ENCODE measurements at places on chromosomes 7 and 10.

DNA sequence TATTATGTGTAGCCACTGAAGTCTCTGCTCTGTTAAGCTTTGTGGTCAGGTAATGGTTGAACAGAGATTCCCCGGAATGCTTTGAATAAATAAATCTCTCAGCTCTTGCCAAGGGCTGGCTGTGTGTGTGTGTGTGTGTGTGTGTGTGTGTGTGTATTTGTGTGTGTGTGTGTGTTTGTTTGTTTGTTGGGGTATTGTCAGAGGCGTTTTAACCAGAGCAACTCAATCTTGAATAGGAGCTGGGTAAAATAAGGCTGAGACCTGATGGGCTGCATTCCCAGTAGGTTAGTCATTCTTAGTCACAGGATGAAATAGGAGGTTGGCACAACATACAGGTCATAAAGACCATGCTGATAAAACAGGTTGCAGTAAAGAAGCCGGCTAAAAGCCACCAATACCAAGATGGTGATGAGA, 256.2 kb upstream of the CACNA2D1 start:
- DNase-seq: no peak

DNA sequence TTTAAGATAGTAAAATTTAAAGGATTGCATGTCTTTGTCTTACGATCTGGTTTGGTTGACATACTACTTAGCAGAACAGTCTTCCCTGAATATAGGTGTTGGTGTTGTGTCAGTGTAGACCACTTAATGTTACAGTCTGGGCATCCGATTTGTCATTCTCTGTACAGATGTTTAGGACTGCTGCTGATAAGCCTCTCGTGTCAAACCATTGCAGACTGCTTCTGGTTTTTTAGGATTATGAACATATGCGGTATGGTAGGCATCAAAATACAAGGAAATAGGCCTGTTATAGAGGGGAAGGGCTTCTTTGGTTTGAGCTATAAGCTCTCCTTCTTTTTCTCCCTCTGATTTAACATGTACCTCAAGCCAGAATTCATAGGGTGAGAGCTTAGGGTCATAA, 7.4 kb downstream of the CYP3A43 start:
- DNase-seq: no peak

GRCh38 chr10:55750458-55750857, 610.6 kb downstream of the ZWINT start:
- DNase-seq: no peak

- DNase-seq: no peak
Observed at GRCh38 chr7:151053096-151053495, 4.6 kb downstream of the CDK5 start.

DNA sequence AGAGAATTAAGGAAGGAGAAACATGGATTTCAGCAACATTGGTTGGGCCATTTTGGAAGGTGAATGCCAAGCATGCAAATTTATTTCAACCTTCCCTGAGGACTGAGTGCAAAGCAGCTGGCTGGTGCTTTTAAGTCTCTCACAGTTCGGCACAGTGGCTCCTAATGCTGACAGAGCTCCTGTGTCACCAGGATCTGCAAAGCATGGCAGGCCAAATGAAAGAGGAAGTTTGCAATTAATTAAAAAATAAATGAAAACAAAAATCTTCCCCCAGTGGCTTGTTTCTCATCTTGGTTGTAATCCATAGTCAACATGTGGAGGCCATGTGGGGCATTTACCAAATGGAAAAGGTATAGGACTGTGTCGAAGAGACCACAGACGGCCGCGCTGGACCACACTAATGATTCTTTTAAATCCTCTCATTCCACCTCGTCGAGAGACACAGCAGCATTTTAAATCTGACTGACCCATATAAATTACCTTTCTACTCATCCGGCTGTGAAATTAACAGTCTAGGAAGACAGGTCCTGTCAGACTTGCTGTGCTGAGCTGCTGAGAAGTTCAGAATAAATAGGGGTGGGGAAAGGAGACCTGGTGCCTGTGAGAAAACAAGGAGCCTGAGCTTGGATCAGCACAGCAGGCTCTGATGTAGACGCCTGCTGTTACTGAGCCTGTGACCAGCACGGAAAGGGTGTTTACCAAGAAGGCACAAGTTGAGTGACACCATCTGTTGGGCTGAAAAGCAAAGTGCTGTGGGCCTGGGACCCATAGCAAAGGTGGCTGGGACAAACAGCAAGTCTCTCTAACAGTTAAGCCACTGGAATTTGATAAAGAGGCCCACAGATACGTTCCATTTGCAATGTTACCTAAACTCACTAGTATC, 136.0 kb upstream of the COL1A2 start:
- DNase-seq: no peak

GRCh38 chr7:130281260-130281659, 11.7 kb upstream of the CPA4 start:
- DNase-seq: no peak

GRCh38 chr10:21060626-21061025, 163.5 kb upstream of the NEBL start:
- no peak for DNase-seq

GRCh38 chr10:21208666-21209316, 311.7 kb upstream of the NEBL start:
- DNase-seq: no peak

- no peak for DNase-seq
Observed at GRCh38 chr7:144784441-144784840, 51.4 kb downstream of the TPK1 start.

- no peak for DNase-seq
Observed at GRCh38 chr7:144489504-144489903, 86.0 kb upstream of the NOBOX start.

All from type B pancreatic cell (in vitro differentiated cells).